ENCODE measurements at places on chromosomes 1 and 21.

DNA sequence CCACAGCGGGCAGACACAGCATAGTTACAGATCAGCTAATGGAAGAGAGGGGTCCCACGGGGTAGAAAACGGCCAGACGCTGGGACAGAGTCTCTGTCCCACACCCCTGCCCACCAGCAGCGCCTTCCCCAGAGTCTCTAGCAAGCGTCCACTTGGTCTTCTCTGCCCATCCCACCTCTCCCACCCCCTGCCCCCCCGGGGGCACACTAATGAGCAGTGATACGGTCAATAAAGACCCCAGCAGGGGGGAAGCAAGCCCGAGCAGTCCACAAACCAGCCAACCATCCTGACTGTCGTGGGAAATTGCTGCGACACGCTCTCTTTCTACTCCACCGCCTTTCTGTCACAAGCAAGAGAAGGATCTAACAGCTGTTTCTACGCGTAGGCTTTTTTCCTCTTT, 374.7 kb downstream of the NPHP4 start:
- no peak for DNase-seq

GRCh38 chr1:22787636-22788035, 77.0 kb downstream of the EPHB2 start:
- no peak for DNase-seq

DNA sequence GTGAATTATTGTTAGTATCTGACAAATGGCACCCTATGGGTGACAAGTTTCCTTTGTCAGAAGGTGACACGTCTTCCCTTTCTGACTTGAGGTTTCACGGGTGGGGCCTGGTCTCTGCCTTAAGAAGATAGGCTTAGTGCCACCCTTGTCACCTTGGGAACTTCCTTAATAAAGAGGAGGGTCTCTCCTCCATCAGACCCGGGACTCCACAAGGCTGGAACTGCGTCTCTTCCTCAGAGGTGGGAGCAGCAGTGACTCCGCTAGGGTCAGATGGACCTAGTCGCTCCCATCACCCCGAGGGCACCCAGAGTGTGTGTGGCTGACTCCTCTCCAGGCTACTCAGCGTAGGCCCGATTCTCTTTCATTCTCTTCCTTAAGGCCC, 774 bp upstream of the WDTC1 start:
- DNase-seq: no peak

DNA sequence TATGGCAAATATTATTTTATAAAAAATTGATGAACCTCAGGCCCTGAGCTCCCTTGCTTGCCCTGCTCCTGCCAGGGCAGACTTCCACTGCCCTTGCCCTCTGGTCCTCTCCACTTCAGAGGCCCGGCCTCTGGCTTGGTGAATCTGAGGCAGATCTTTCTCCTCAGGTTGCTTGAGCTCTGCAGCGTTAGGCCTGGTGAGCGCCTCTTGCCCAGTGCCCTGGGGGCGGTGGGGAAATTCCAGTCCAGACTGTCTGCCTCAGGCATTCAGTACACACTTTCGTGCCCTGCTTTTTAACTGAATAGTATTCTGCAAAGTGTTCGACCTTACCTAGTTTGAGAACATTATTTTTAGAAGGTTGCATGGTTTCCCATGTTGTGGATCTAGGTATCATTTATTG, 98.2 kb downstream of the PCBP3 start:
- DNase-seq: no peak

DNA sequence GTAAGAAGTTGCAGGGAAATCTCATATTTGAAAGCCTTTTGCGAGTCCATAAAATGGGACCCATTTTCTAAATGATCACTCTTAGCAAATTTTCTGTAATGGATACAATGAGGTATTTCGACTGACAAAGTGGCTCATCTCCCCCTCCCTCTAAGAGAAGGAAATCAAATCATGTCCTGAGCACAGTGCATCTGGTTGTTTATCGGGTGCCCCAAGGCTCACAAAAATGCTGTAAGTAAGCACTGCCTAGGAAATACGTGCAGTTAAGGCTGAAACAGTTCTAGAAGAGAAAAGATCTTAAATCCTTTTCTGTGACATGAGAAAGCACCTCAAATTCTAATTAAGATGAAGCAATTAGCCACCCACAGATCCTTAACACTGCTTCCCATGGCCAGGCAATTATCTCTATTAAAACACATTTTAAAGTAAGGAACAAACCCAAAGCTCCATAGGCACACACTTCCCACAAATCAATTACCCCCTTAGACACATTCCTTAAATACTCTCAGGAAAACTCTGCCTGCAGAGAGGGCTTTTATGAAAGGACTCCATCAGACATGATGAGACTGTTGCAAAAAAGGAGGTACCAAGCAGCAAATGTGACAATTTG, 216.3 kb downstream of the KCNH1 start:
- no peak for DNase-seq

GRCh38 chr21:21434944-21435343, 436.7 kb downstream of the NCAM2 start:
- DNase-seq: no peak

DNA sequence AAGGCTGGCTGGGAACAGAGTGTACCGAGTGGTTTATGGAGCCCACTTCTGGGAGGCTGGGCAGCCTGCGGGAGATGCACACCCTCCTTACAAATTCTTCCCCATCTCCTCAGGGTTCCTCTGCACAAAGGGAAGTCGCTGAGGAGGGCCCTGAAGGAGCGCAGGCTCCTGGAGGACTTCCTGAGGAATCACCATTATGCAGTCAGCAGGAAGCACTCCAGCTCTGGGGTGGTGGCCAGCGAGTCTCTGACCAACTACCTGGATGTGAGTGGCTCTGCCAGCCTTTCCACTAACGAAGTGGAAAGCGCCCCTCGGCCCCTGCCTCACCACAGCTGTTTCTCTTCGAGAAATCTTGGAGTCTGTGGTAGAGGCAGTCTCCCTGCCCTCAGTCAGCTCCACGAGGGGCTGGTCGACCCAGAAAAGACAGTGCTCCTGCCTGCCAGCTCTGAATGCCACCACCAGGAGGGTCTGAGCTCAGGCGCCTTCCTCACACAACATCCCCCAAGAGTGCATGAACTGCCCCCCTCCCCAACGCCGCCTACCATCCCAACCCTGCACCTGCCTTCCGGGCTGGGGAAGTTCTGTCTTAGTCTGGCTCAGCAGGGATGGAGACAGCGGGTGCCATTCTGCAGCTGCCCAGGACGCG, 31.8 kb downstream of the PROK1 start:
- no peak for DNase-seq

DNA sequence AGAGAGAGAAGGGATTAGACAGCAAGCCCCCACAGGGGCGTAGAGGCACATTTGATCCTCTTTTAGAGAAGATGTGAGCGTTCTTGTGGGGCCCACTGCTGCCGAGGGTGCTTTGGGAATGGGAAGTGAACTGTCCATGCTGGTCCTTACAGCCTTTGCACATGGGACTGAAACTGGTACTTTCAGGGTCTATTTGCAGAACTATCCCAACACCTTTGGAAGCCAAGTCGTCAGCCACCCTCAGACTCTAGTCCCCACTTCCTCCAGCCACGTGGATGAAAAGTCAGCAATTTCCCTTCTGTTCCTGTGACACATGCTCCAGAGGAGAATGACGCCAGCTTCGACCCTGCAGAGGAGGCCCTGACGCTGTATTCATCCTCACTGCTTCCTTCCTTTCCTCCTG, 2.6 kb upstream of the RAB7B start:
- no peak for DNase-seq

GRCh38 chr1:117535821-117536220, 70.0 kb upstream of the TENT5C start:
- DNase-seq: no peak

DNA sequence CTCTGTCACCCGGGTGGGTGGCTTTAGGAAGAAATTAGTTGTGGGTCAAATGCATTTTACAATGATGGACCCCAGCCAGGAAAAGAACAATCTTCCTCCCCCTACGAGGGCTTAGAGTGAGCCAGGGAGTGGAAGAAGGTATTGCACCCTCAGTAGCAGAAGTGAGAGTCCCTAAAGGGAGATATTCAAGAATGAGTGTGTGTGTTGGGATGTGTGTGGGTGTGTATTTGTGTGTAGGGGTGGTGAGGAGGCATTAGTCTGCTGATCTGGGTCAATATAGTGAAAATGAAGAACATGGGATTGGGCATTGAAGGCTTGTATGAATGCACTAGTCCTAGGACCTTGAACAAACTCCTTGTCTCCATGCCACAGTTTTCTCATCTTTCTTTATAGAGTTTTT, 85.2 kb upstream of the RUNX1 start:
- DNase-seq: no peak

DNA sequence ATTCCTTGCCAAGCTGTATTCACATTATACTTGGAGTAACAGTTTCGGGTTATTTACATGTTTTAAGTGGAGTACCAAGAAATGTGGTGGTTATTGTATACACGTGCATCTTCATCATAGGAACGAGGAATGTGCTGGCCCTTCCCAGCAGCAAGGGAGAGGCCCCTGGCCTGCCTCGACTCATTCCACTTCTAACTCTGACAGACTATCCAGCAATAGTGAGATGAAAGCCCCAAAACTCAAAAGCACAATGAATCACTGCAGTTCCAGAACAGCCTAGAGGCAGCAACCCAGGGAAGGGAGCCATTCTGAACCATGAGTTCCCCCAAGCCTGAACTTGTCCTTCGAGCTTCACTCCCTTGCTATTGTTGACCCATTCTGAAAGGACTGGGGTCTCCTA, 23.1 kb downstream of the FAM89A start:
- DNase-seq: no peak

GRCh38 chr1:100512803-100513352, 25.1 kb upstream of the GPR88 start:
- no peak for DNase-seq

DNA sequence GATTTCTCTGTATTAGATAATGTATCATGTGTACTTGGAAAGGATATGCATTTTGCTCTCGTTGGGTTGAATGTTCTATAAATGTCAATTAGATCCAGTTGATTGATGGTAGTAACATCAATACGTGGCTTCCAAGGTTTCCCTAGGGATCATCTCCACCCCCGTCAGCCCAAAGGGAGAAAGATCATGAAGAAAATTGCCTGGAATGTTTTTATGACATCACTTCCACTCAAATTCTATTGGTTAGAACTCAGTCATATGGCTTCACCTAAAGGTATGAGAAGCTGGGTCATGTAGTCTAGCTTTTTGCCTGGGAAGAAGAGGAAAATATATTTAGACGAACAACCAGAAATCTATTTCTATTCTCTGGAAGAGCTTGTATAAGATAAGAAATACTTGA, at the start of gene C1orf185:
Gene C1orf185, plus strand, starts transcription at position 253 of the 400 bp plus-strand sequence. Its CDS starts 6 bp downstream, at position 259.
- no peak for DNase-seq

GRCh38 chr1:91651243-91651642, 150.6 kb downstream of the CDC7 start:
- no peak for DNase-seq

DNA sequence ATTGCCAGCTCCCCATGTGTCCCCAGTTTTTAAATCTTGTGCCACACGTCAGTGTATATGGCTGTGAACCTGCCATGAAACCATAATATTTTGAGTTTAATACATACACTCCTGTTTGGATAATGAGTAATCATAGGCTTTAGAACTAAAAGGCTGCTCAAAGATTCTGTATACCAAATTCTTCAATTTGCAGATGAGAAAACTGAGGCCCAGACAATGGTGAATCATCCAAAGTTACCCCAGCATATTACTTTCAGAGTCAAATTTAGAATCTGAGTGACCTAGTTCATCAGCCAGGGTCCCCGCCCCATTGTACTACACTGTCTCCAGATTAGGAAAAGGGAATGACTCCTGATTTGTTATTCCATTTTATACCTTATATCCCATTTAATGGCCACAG, 224.6 kb downstream of the FGGY start:
- DNase-seq: peak; percentile 12

DNA sequence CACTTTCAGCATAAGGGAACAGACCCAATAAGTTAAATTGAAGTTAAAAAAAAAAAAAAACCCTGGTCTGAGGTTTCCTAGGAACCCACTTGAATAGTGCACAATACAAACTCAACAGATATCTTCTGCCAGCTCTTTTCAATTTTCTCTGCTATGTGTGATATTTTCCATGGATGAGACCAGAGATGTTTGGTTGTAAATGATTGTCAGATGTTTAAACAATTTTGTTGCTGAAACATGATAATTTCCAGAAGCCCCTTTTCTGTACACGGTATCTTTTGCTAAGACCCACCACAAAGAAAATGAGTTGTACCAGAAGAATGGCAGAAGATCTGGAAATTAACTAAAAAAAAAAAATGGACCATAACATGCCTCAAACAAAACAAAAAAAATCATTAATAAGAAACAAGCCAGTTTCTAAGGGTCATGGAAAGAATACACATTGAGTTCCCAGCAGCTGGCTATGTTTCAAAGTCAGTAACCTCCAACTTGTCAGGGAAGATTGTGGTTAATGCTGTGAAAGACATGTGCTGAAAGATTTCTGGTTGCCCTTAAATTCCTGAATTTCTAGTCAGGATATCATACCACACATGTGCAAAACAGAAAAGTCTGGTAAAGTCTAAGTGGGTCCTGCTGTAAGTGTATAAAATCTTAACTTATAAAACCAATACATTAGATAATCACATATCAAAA, 35.6 kb upstream of the MGST3 start:
- peak; percentile 54 for DNase-seq

DNA sequence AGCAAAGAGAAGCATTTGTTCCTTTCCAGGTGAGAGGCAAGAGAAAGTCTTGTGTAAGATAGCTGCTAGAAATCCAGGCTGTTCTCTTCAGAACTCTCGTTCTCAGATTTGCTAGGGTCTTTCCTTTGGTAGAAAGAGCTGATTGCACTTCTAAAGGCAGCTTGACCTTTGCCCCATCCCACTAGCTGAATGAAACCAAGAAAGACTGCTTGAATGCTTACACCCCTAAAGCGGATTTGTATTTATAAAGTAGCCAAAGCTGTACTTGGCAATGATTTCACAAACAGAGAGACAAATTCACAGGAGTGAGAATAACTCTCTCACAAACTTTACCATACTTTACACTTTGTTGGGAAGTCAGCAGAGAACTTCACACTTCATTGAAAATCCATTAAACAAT, 424.1 kb downstream of the TTLL7 start:
- DNase-seq: no peak

GRCh38 chr1:245087723-245088122, 67.1 kb upstream of the KIF26B start:
- no peak for DNase-seq

DNA sequence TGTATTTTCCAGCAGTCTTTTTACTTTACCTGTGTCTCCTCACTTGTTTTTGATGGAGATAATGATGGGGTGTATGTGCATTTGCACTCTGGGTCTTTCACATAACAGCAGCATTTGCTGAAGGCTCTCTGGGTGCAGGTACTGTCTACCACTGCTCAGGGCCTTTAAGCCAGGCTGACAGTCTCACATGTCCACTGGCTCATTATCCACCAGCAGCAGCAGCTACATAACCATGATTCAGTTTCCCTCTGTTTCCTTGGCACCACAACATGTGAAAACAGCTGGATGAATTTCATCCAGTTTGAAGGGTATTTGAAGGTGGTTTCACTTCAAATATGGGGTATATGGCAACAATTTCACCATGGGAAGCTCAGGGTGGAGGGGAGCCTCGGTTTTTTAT, 41.2 kb upstream of the ROR1 start:
- DNase-seq: peak; percentile 65

- no peak for DNase-seq
These were observed 9.9 kb downstream of the TGFBR3 start for GRCh38 chr1:91876040-91876470.

Data from M059J (cell line).